CD8-positive, alpha-beta T cell (primary cell): ENCODE measurements at places on chromosomes 4 and X.

DNA sequence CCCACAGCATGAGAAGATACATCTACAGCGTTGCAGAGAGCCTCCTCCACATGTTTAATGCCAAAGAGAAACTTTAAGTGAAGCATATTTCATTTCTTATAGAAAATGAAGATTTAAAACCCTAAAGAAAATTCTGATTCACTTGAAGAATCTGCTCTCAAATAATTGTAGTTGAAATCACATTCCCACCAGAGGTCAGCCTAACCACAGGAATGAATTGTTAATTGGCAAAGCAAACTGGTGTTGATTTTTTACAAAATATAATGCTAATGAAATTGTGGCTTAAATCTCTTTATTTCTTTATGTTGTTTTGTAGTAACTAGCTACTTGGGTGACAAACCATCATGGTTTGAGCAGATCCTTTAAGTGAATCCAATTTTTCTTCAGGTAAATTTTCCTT is 31.1 kb upstream of the WDR17 start:
- DNase-seq, result no peak

DNA sequence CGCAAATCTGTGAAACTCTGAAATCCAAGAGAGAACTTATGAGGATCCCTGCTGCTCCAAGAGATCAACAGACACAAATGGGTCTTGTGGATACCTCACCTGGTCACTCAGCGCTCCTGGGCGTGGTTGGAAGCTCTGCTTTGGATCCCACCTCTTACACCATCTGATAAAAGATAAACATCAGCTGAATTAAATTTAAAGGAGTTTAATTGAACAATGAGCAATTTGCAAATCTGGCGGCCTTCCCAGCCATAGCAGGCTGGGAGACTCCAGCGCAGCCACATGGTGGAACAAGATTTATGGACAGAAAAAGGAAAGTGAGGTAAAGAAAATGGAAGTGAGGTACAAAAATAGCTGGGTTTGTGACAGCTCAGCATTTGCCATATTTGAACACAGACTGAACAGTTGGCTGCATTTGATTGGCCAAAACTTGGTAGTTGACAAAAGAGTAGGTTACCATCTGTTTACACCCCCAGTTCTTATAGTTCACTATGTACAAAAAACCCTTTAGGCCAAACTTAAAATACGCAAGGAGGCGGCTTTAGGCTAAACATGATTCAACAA is 437.3 kb upstream of the NDST3 start:
- DNase-seq, result no peak

DNA sequence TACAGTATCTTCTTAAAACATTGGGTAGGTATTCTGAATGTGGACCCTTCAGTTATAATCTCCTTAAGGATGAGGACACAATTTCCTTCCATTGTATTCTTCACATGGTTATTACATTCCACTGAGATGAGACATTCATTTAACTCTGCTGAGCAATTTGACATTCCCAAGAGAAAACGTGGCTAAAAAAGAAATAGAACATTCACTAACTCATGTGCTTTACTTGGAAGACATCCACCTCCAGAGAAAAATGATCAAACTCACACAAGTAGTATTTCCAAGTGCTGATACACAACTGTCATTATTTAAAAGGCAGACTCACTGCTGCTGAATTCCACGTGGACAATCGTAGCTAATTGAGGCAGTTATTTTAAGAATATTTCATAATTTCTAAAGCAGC is 227.9 kb upstream of the ANKRD50 start:
- no peak for DNase-seq

GRCh38 chr4:71867598-71867997 is 83.7 kb upstream of the GC start:
- no peak for DNase-seq

GRCh38 chr4:26935397-26935796 is 74.8 kb downstream of the STIM2 start:
- DNase-seq, result no peak

- no peak for DNase-seq
Measured at GRCh38 chr4:137597752-137598430, 65.6 kb upstream of the PCDH18 start.

DNA sequence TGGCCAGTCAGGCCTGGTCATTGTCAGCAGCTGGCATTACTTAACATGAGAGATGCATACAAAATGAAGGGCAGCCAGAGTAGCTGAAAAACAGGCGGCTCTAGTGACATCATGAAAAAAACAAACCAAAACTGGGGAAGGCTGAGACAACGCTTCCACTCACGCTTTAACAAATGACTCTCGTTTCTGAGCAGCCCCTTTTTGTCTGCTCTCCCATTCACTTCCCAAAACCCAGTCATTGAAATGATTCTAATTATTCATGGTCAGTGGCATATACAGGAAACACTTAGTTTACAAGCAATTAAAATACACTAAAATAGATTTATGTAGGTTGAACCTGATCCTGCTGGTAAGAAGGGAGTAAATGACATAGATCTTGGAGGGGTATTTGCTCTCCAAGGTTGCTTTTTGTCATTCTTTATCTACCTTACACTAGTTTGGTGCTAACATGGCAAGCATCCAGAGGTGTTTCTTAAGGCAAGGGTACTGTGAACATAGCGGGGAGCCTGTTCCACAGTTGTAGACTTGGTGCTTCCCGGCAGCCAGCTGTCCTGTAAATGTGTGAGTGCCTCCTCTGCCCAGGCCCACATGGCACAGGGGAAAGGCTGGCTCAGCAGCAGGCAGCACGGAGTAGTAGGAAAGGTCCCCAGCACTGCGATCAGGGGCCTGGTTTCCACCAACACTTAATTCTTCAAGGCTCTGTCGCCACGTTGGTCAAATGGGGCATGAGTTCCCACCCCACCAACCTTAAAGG is 61.2 kb upstream of the CITED1 start:
- no peak for DNase-seq

DNA sequence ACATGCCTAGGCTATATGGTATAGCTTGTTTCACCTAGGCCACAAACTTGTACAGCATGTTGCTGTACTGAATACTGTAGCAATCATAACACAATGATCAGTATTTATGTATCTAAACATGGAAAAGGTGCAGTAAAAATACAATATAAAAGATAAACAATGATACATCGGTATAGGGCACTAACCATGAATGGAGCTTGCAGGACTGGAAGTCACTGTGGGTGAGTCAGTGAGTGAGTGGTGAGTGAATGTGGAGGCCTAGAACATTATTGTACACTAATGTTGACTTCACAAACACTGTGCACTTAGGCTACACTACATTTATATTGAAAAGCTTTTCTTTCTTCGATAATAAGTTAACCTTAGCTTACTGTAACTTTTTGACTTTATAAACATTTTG is 45.6 kb upstream of the ANK2 start:
- no peak for DNase-seq

GRCh38 chr4:39502019-39502663 is 25.1 kb downstream of the UGDH start:
- no peak for DNase-seq

- no peak for DNase-seq
Measured at GRCh38 chrX:13007519-13008188, 32.7 kb downstream of the TMSB4X start.

DNA sequence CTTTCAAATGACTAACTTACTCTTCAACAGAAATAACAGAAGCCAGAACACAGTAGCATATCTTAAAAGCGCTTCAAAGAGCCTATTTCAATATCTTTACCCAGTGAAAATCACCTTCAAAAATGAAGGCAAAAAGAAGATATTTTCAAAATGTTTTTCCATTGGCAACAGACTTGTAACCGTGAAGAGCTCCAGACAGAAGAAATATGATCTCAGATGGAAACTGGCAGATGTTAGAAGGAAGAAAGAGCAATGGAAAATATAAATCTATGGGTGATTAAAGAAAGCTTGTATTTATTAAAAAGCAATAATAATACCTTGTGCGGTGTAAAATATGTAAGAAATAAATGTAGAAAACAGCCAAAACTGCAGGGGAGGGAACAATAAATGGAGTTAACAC is 35.7 kb downstream of the PRKG2 start:
- DNase-seq, result no peak

DNA sequence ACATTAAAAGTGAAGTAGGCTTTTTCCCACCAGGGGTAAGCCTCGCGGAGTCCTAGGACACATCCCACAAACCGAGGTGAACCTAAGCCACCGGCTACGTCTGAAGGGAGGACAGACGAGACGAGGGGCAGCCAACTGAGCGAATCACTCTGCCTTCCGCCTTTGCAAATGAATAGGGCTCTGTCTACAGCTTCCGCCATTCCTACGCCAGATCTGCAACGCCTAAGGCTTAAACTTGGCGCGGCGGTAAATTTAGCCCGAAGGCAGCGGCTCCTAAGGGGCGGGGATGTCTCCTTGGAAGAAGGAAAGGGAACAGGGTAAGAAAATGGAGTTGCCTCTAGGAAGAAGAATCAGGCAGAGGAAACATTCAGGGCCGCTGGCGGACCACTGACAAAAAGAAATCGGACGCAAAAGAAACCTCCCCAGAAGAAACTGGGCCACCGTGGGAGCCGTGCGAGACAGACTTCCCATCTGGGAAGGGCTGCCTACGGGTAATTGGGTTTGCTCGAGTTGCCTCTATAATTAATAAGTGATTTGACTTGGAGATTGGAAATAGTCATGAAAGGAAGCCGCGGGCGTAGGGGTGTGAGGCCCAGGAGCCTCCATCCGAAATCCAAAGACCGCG is 90.5 kb downstream of the BCOR start:
- DNase-seq, result no peak

- DNase-seq, result no peak
Measured at GRCh38 chr4:53455766-53456165, 78.3 kb downstream of the FIP1L1 start.

GRCh38 chr4:107155366-107155765 is 119.3 kb upstream of the DKK2 start:
- no peak for DNase-seq

- peak; percentile 40 for DNase-seq
Measured at GRCh38 chrX:132957211-132958090, 978 bp downstream of the HS6ST2 start.

DNA sequence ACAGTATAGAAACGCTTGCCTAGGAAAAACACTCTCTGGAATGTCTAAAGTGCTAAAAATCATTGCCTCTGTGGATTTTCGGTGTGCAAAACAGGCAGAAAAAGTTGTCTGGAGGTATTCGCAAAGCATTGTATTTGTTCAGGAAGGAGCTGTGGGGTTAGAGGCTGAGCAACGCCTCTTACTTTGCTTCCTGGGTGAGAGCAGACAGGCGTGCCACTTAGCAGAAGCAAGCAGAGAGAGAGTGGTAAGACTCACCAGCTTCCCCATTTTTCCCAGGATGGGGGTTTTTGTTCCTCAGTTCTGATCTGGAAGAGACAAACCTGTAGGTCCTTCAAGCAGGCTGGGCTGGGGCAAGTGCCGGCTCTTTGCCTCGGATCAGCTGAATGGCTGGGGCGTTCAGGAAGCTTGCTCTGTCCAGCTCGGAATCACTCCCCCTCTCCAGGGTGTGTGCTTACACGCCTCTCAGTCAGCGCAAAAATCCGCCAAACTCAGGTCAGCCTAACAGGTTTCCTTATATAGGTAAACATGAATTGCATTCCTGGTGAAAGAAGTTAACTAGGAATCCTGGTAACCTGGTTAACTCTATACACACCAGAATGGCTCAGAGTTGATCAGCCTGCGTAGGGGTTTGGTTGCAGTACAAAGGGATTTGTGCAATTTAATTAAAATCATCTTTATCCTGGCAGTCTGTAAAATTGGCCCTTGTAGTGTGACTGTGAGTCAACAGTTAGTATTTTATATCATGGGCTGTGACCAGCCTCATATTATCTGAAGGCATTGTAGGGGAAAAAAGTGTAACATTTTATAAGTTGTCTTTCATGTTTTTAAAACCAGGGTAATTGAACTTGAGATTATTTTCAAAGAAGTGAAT is 213.1 kb upstream of the MID1 start:
- no peak for DNase-seq

- DNase-seq, result no peak
Measured at GRCh38 chr4:26160591-26160990, 160.2 kb upstream of the RBPJ start.

DNA sequence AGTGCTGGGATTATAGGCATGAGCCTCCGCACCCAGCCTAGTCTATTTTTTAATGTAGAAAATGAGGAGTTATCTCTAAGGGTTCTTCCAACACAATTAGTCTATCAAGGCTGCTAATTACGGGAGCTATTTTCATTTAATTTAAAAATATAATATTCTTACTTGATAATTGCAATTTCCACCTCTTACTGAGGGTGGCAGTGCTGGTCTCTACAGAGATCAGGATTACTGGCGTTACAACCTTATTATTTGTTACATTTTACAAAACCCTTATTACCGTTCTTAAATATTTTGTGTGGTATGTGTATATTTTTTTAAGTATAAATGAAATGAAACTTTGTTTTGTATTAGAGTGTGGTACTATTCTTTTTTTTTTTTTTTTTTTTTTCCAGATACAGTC is 17.6 kb upstream of the GK start:
- no peak for DNase-seq

- no peak for DNase-seq
Measured at GRCh38 chrX:42459735-42460134, 318.2 kb downstream of the PPP1R2C start.

GRCh38 chr4:22875587-22876257 is 183.0 kb downstream of the GBA3 start:
- DNase-seq, result no peak

GRCh38 chr4:84614891-84615290 is 32.0 kb downstream of the CDS1 start:
- DNase-seq, result no peak

DNA sequence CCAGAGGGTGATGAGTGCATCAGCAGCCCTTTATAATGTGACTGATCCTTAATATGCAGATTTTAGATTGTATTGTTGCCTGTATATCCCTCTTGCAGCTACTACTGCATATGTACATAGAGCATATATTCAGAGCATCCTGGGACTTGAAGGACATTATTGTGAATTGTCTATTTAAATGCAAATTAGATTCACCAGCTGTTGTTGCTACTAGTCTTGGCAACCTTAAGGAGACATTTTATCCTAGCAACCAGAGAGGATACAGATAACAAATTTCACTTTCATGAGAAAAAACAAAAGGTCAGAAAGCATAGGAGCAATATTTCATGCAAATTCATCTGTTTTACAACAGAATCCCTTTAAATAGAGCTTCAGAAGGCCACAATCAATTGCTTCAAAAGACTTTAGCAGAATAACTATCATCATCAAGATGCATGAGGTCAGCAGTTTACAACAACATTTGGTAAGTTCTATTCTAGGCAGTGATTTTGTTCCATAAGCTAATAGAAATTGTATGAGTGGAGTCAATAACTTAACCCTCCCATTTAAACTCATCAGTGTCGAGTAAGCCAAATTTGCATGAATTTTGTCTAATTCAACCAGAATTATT is 148.6 kb downstream of the GC start:
- no peak for DNase-seq

DNA sequence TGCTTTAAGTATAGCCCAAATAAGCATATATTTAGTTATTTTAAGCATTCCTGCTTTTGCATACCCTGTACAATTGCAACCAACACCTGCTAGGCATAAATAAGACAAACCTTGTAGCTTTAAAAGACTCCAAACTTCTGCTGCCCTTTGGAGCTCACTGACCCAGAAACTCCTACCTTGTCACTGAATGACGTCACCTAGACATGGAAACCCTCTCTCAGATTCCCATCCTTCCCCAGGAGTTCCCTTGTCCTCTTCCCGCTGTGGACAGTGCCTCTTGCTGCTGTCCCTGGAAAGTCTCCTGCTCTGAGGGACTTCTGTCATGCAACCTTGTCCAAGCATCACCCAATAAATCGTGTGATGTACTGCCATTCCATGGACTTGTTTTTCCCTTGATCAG is 507.2 kb downstream of the GRXCR1 start:
- no peak for DNase-seq
